Anterior cingulate cortex (tissue), 58 donors: ENCODE measurements at places on chromosomes 16 and 17.

DNA sequence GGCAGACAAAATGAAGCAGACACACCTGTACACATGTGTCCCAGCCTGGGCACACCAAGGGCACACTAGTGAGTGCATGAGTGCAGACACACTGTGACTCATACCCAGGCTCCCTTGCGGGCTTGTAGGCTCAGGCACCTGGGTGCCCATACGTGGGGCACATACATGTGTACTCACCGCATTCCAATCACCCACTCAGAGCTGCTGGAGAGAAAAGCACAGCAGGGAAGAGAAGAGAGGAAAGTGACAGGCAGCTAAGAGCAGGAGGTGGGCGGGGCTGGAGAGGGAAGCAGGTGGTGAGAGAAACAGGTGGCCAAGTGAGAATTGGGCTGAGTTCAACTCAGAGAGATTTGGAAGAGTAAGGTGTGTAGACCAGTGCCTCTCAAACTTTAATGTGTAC is 54.0 kb downstream of the TMEM132E start:
- no peak for DNase-seq

DNA sequence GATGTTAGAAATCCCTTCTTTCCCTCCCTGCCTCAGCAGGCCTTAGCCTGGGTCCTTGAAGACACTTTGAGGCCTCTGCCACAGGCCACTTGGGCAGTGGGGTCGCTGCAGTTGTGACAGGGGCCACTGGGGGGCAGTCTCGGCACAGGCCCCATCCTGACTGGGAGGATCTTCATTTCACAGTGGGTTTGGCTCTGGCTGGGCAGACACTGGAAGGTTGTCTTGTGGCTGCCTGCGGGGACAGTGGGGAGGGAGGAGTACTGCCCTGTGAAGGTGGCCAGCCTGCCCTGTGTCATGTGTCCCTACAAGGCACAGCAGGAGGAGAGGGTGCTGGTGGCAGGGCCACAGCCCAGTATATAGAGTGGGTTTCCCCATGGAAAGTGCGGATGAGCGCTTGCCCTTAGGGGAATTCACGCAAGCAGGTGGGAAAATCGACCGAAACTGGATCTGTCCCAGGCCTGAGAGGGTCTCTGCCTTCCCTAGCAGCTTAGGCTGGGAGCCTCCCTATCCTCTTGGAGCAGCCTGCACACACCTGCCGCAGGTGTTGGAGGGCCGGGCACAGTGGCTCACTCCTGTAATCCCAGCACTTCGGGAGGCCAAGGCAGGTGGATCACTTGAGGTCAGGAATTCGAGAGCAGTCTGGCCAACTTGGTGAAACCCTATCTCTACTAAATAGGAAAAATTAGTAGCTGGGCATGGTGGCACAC is 28.8 kb downstream of the GINS2 start:
- DNase-seq = peak; percentile 20

GRCh38 chr17:58403311-58403710 is 14.0 kb downstream of the RNF43 start:
- DNase-seq = no peak

- no peak for DNase-seq
These were observed 36.9 kb downstream of the ERN1 start for GRCh38 chr17:64092952-64093451.

DNA sequence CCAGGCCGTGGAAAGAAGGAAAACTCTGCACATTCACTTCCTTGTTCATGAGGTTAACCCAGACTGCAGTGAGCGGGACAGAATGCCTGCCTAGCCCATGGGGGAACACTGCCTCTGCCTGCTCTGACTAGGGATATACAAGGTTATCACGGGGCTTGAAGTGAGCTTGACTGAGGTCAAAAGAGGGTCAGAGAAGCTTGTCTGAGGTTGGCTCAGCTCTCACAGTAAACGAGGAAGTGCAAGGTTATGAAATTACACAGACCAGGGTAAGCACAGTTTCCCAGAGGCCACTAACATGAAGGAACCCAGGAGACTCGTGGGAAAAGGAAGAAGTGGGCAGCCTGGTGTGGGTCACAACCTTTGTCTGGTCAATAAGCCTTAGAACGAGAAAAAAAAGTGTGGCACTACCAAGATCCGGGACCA is 28.7 kb downstream of the HIC1 start:
- no peak for DNase-seq

DNA sequence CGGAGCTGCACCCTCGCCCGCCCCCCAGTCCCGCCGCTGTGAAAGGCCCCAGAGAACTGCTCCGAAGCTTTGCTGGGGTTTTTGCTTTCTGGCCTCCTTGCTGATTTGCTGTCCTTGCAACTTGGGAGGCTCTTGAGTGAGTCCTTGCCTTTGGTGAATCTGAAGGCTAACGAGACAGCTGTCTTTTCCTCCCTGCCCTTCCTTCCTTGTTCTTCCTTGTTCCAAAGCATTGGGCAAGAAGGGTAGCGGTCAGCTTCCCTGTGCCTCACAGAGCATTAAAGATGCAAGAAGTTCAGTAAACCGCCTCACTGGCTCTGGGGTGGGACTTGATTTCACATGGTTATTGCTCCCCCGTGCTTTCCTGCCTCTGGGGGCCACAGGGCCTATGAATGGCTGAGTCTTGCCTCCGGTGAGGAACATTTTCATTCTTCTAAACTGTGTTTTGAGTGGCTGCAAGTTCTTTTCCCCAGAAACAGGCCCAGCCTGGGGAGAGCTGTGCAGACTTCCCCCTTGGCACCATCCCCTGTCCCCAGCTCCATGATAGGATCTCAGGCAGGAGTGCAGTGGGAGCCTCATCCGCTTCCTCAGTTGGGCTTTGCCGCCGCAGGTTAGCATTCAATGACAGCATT is 1.4 kb downstream of the YPEL2 start:
- no peak for DNase-seq

DNA sequence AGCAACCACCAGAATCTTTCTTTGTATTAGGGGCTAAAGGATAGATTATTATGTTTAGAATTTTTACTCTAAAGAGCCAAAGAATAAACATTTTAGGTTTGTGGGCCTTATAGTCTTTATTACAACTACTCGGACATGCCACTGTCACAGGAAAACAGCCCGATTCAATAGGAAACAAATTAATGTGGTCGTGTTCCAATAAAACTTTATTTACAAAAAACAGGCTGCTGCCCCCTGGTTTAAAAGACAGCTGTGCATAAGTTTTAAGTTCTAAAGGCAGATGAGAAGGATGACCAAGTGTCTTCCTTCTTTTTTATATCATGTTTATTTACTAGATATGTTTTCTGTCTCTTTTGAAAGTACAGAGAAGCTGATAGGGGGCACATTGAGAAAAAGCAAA is 166.5 kb downstream of the HS3ST3A1 start:
- DNase-seq = no peak

DNA sequence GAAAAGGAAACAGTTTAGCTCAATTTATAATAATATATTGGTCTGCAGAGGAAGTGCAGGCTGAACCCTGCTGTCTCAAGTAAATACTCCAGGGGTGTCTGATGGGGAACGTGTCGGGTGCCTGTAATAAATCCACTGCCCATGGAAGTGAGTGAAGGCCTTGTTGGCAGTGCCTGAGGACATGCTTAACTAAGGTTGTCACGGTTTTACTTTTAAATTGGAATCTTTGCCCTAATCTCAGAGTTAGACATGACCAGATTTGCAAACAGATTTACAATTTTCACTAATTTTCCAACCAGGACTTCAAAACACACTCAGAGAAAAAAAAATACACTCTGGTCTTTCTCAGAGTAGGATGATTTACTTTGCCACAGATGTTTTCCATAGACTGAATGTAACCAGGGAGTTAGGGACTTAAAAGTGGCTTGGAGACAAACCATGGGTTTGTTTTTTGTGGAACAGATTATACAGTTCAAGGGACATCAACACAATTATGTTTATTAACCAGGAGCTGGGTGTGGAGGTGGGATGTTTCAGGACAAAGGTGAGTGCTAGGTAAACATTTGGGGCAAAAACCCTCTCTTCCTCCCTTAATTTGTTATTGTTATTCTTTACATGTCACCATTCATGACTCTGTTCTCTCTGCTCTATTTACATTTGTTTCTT is 144.5 kb downstream of the FTO start:
- DNase-seq = no peak

DNA sequence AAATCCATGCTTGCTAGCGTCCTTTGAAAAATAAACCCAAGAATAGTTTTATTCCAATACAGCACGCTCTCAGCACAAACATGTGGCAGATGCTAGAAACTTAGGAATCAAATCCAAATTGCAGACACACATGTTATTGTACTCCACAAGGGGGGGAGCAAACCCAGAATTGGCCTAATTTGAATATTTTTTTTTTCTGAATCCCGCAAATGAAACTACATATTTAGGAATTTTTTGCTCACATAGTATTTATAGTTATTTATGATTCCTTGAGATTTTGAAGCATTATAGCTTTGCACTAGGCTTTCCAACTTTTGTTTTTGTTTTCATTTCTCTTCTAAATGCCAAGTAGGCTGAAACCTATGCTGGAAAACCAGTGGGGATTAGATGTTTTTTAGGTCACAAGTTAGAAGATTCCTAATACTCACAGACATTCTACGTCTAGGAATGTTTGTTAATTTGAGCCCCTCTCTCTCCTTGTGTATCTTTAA is 59.3 kb upstream of the CDH11 start:
- DNase-seq = no peak

DNA sequence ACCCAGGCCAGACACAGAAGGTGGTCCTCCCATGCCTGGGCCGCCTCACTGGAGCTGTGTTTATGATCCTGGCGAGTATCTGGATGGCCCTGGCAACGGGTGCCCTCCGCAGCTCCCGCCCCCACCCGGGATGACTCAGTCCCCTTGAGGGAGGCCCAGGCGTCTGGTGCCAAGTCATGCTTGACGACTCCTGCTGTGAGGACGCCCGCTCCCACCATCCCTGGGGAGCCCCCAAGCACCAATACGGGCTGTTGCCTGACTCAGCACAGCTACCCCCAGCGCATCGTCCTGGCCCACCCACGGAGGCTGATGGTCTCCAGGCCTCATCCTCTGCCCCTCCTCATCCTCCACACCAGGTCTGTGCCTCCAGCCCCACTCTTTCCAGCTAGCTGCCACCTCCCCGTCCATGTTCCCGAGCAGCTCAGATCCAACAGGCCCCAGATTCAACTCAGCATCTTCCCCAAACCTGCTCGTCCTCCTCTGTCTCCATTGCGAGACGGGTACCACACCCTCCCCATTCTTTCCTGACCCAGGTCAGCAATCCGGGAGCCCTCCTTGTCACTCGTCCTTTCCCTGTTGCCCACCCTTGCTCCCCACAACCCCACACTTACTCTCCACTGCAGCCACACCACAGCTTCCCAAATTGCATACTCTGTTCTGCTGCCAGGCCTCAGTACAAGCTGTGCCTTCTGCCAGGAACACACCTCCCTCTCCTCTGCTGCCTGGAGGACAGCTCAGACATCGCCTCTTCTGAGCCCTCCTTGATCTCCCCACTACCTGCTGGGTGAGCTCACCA is 2.6 kb downstream of the CAMKK1 start:
- peak; percentile 39 for DNase-seq

- DNase-seq = no peak
These were observed 911.6 kb downstream of the KCNJ2 start for GRCh38 chr17:71080937-71081336.

DNA sequence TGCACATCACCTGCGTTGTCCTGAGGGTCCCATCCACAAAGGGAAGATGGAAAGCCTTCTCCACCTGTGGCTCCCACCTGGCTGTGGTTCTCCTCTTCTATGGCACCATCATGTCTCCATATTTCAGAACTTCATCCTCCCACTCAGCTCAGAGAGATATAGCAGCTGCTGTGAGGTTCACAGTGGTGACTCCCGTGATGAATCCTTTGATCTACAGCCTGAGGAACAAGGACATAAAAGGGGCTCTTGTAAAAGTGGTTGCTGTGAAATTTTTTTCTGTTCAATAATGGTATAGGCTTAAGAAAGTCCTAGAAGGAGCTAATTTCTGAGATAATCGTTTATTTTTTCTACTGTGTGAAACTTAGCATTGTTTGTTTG is 18.7 kb downstream of the ZNF200 start:
- DNase-seq = no peak

GRCh38 chr17:614653-615546 is 99.7 kb downstream of the VPS53 start:
- DNase-seq = no peak

DNA sequence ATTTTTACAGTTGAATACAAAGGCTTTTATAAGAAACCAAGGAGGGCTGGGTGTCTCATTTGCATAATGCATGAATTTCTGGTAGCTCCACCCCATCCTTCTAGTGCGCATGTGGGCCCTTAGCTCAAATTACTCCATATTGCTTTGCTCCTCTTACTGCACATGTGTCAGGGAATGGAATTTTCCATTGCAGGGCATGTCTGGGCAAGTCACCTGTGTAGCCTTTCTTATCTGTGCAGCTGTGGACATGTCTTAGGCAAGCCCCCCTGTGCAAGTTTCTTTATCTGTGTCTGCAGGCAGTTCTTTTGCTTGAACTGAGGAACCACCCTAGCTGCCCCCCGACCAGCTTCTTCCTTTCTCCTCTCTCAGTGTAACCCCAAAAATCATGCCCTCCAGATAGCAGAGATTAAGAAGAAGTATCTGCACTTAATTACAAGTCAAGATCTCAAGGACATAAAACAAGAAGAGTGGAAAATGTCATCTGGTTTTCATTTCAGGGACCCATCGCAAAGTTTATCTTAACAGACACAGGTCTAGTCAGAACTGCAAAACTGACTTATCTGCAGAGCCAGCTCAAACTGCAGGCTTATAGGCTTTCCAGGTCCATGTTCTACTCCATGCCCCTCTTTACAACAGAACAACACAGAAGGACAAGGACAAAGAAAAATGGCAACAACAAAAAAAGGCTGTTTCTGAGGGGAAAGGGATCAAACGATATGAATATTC is 137.9 kb upstream of the HS3ST4 start:
- DNase-seq = no peak

DNA sequence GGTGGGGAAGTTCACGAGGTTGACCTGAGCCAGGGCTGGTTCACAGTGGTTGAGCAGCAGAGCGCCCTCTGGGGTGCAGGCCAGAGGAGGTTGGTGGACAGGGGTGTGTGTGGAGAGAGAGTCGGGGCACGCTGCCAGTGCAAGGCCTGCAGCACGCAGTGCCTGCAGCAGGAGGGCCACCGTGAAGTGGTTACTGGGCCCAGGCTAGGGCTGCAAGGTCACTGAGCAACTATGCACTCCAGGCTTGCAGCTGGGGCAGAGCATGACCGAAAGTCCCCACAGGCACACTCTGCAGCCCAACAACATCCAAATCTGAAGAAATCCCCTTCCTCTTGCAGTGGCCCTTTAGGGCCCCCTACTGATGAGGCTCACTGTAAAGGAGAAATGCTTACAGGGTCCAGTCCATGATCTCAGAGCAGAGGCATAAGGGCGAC is 89.1 kb upstream of the NOL11 start:
- DNase-seq = peak; percentile 28

DNA sequence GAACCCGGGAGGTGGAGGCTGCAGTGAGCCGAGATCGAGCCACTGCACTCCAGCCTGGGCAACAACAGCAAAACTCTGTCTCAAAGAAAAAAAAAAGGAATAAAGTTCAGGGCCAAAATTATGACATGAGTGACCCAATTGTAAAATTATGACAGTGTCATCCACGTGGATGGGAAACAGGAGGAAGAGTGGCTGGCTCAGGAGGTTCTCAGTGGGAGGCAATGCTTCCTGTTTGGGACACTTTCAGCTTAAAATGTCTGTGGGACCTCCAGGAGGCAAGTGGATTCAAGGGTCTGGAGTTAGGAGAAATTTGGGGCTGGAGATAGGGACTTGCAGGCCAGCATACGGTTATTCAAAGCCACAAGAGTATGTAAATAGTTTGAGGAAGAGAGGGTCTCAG is 8.0 kb upstream of the STX4 start:
- DNase-seq = no peak

- no peak for DNase-seq
These were observed 244.8 kb downstream of the NTN1 start for GRCh38 chr17:9266031-9266680.
